AG10803 (cell line): ENCODE measurements at places on chromosomes 4 and X.

- DNase-seq: no peak
Measured at GRCh38 chrX:143139681-143140080, 114.0 kb downstream of the SPANXN4 start.

DNA sequence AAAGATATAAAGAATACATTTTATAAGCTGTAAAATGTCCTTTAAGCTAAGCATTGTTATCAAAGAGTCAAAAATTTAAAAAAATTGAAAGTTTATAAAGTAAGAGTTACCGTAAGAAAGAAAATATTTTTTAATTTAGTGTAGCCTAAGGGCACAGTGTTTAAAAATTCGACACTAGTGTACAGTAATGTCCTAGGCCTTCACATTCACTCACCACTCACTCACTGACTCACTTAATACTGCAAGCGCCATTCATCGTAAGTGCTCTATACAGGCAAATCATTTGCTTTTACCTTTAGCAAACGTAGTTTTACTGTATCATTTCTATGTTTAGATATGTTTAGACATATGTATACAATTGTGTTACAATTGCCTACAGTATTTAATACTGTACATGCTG, 20.2 kb downstream of the GLRA3 start:
- no peak for DNase-seq

GRCh38 chrX:131693359-131693758, 149.5 kb downstream of the OR13H1 start:
- no peak for DNase-seq

- no peak for DNase-seq
Measured at GRCh38 chr4:24965627-24966026, 52.8 kb upstream of the CCDC149 start.

GRCh38 chr4:172947594-172947993, 221.0 kb upstream of the GALNT7 start:
- DNase-seq: no peak

DNA sequence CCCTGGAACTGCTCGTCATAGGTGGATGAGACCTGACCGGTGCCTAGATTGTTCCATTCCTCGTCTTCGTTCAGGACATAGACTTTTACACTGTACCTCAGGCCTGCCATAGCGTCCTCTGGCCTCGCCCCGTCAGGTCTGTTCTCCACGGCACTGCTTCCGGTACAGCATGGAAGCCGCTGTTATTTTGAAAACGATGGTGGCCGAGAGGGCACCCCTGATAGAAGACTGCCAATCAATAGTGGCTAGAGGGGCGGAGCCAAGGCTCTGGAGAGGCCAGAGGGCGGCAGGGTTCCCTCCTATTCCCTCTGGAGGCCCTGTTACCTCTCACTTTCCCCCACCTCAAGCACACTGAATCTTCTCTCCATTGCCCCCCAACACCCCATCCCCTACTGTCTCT, at the start of gene PPP4R3C:
TSS of gene PPP4R3C (minus strand) at position 155 of the 400 bp plus-strand sequence. CDS start at position 110, 45 bp downstream.
- no peak for DNase-seq

GRCh38 chr4:77651820-77652219, 46.2 kb downstream of the CXCL13 start:
- DNase-seq: no peak

DNA sequence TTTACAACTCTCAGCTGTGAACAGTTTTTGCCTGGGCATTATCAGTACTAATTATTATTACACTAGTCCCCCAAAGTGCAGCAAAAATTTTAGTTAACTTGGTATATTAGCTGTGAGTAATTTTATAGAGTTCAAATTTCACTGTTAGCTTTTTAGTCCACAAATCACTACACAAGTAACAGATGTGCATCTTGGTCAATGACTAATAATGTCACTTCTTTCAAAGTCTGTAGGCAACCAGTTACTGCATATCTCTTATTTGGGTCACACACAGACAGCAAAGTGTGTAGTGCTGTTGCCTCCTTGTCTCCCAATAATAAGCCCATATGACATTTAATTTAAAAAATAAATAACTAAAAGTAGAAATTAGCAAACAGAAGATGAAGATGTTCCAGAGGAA, 159.9 kb downstream of the SCFD2 start:
- peak; percentile 26 for DNase-seq

DNA sequence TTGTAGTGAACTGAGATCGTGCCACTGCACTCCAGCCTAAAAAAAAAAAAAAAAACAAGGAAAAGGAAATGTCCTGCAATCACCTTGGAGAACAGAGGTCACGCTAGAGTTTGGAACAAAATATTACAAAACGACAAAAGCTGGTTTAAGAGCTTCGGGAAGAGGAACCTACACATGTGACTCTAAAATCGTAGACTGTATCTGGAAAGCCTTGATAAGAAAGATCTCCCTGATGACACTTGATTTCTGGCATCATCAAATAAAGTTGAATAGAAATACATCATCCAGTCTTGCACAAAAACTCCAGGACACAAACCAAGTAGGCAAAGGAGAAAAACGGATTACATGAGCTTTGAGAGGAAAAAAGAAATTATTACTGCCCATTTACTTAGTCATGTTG, 31.1 kb upstream of the DOCK11 start:
- DNase-seq: no peak

DNA sequence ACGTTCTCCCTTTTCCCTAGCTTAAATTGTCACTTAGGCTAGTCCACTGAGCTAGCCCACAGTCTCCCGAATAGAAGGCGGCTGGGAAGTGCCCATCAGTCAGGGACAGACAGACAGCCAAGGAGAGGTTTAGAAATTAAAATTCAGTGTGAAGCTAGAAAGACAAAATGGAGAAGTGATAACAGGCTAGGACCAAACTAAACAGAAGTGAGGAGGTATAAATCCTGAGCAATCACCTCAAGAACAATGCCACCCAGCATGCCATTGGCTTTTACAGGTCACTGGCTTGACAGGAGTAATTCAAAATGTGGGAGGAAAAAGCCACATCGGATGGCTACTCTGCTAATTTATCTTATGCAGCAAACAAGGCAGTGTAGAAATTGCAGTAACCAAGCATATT, 138.9 kb downstream of the MAPK10 start:
- no peak for DNase-seq

DNA sequence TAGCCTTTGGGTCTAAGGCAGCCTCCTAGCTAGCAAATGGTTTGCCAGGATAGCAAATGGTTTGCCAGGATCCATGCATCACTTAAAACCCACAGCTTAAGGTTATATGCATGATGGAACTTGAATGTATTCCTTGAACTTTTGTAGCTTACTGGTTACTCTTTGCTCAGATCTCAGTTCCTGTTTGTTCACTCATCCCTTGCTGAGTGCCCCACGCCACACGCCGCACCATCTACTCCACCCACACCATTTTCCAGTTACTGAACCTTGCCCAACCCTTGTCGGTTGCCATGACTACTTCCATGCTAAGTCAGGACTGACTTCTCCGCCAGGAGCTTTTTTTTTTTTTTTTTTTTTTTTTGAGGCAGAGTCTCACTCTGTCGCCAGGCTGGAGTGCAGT, 29.5 kb upstream of the XIAP start:
- DNase-seq: peak; percentile 62

GRCh38 chr4:127732623-127733328, 2.6 kb downstream of the SLC25A31 start:
- DNase-seq: peak; percentile 51

DNA sequence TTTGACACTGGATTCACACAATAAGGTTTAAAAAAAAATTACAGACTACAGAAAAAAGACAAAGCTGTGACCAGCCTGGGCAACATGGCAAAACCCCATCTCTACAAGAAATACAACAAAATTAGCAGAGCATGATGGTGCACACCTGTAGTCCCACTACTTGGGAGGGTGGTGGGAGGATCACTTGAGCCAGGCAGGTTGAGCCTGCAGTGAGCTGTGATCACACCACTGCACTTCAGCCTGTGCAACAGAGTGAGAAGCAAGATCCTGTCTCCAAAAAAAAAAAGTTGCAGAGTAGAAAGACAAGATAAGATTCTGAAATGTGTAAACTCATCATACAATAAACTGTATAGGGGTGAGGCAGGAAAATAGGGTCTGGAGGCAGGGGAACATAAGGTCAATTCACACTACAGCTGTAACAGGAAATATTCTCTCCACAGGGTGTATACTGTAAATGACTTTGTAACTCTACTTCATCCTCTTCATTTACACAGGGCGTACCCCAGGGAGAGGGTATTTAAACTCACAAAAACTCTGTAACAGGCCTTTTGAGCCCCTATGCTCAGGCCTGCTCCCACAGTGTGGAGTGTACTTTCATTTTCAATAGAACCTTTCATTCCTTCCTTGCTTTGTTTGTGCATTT, 112.6 kb upstream of the MAPK10 start:
- no peak for DNase-seq

GRCh38 chr4:52483186-52483890, 175.8 kb downstream of the USP46 start:
- no peak for DNase-seq

GRCh38 chr4:138277133-138277532, 35.0 kb upstream of the SLC7A11 start:
- DNase-seq: no peak

- peak; percentile 62 for DNase-seq
Measured at GRCh38 chr4:33924239-33924638, 2320.1 kb downstream of the ARAP2 start.

DNA sequence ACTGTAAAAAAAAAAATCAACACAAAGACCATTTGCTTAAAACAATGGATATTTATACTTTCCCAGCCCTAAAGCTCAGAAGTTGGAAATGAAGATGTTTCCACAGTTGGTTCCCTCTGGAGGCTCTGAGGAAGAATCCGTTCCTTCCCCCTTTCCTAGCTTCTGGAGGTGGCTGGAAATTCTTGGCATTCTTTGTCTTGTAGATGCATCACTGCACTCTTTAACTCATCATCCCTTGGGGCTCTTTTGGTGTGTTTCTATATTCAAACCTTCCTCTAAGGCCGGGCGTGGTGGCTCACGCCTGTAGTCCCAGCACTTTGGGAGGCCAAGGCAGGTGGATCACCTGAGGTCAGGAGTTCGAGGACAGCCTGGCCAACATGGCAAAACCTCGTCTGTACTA, 78.7 kb downstream of the VCX3A start:
- DNase-seq: no peak

DNA sequence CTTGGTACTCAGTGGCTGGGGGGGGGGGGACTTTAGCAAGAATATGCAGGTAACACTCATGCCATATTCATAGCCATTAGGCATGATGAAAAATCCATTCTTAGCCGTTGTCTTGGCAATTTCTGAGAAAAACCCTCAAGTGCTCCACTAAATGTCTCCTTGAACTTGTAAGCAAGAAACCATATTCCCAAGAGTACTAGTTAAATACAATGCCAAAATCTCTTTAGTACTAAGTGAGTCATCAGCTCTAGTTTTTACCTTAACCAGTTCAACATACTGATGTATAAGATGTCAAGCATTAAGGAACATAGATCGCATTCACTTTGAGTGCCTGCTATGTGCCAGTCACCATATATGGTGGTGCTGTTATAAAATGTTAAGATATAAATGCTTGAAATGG, 27.5 kb downstream of the UBE2D3 start:
- DNase-seq: peak; percentile 39

- no peak for DNase-seq
Measured at GRCh38 chrX:107559506-107559905, 68.8 kb upstream of the PRPS1 start.

GRCh38 chrX:7948483-7948882, 21.3 kb upstream of the PNPLA4 start:
- DNase-seq: no peak

DNA sequence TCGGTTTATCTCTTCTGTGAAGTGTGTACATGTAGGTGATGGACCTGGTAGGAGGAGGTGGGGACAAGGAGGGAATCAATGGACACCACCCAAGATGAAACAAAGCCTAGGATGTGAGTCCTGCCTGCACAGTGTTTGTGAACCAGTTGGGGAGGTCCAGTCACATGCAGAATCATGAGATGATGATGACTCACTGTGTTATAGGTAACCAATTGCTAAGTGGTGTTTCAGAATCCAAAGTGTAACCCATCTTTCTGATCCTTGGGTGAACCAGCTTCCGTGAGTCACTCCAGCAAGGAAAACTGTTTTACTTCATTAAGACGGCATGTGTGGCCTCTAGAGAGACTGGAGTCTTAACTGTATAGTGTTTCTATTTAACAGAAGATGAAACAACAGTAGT, 57.9 kb upstream of the HPF1 start:
- DNase-seq: peak; percentile 5

GRCh38 chrX:40947276-40947675, 138.0 kb upstream of the USP9X start:
- peak; percentile 70 for DNase-seq

GRCh38 chr4:185742766-185743165, 69.2 kb downstream of the SORBS2 start:
- no peak for DNase-seq
